Activated CD8-positive, alpha-beta memory T cell treated with anti-CD3 and anti-CD28 coated beads for 48 hours (primary cell): ENCODE measurements at places on chromosomes 7 and 10.

DNA sequence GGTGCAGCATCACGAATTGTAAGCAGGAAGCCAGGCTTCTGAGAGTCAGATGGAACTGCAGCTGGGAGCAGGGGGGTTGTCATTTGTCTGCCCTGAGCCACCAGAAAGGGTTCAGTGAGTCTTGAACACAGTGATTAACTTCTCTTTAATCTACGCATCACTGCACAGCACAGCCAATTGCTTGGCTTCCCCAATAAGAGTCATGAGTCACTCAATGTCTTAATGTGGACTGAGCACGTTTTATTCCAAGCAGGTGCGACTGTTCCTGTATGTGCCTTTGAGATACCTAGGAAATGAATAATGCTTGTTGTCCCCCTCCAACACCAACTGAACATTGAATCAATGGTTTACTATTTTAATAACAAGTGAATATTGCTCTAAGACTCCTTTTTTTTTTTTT, 26.0 kb upstream of the PLEKHA1 start:
- no peak for DNase-seq

DNA sequence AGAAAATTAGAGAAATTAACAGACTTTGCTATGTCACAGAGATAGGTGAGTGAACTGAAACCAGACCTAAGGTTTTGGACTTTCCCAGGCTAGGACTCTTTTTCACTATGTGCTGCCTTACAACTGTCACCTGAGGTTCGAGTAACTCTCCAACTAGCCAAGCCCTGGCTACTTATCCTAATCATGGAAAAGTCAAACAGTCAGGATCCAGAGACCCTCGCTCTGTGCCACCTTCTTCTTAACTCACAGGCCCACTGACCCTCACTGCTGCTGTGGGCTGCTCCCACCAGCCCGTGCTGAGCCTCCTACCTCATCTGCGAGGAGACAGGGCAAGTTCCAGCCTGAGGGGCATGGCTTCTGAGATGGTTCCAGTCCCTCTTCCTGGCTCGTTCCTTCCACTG, 211.4 kb upstream of the KLF14 start:
- DNase-seq, result no peak

- DNase-seq, result no peak
These were observed 41.0 kb downstream of the KAT6B start for GRCh38 chr10:74867351-74867750.

- no peak for DNase-seq
These were observed 87.8 kb upstream of the DUSP5 start for GRCh38 chr10:110409926-110410325.

DNA sequence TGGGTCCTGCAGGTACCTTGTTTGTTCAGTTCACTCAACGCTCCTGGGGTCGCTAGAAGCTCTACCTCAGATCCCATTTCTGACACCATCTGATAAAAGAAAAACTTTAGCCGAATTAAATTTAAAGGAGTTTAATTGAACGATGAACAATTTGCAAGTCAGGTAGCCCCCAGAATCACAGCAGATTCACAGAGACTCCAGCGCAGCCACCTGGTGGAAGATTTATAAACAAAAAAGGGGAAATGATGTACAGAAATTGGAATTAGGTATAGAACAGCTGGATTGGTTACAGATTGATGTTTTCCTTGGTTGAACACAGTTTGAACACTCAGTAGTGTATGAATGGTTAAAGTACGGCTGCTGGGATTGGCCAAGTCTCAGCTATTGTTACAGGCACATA, 23.1 kb downstream of the FBXL13 start:
- no peak for DNase-seq

DNA sequence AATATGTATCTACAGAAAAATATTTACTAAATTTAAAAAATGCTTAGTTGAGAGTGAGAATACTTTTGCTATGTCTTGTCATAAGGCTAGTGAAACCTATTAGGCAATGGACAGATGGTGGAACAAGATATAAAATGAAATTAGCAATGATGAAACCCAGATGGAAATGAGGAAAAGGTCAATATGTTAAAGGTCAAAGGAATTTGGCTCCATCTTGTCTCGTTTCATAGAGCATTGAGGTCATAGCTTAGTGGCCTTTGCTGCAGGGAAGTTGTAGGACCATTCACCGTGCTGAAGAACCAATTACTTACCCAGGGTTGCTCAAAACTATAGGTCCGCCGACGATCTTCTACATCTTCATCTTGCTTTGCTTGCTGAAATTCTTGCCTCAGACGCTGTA, 683.9 kb downstream of the PARD3 start:
- DNase-seq, result no peak

DNA sequence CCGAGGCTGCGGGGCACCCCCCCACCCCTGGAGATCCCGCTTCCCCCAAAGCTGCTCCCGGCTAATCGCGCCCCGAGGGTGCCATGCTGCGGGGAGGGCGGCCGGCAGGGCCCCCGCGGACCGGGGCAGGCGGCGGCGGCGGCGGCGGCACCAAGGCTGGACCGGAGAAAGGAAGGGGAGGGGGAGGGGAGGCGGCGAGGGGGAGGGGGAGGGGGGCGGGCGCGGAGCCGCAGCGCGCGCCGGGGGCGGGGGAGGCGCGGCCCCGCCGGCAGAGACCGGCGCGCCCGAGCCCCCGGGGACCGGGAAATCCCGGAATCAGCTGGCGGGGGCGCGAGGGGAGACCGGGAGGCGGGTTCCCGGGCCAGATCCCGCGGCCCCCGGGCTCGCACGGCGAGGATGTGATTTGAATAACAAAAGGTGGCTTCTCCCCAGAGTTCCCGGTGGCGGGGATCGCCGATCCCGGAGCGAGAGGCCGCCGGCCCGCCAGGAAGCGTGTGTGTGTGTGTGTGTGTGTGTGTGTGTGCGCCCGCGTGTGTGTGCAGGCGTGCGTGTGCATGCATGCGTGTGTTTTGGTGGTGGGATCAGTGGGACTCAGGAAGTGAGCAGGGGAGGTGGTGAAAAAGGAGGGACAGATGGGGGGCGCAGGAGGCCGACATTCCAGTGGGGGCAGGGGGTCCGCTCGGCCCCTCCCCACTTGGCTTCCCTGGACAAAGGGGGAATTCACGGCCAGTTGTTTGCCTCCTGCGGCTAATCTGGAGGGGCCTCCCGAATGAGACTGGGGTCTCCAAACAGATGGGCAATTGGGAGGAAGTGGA, 99.5 kb downstream of the HIP1 start:
- no peak for DNase-seq

- DNase-seq, result no peak
These were observed 613.5 kb upstream of the MGMT start for GRCh38 chr10:128853537-128853936.

GRCh38 chr7:157432957-157433576, 96.3 kb downstream of the DNAJB6 start:
- peak; percentile 32 for DNase-seq

- no peak for DNase-seq
These were observed 16.0 kb upstream of the SLC18A2 start for GRCh38 chr10:117224881-117225280.

DNA sequence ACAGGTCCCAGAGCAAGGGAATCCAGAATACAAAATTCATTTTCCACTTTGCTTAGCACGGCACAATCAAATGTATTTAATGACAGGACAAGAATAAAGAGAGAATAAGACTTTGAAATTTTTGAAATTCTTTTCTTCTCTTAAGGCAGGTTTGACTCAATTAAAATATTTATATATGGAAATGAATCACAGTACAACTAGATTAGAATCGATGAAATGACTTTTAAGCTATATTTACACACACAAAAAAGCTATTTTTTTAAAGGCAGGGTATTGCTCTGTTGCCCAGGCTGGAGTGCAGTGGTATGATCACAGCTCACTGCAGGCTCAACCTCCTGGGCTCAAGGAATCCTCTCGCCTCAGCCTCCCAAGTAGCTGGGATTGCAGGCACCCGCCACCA, 265.4 kb upstream of the SLC26A5 start:
- no peak for DNase-seq

- DNase-seq, result no peak
These were observed 85.7 kb downstream of the GRB10 start for GRCh38 chr7:50696810-50697582.

- DNase-seq, result no peak
These were observed 47.7 kb downstream of the LYZL2 start for GRCh38 chr10:30581779-30582380.

DNA sequence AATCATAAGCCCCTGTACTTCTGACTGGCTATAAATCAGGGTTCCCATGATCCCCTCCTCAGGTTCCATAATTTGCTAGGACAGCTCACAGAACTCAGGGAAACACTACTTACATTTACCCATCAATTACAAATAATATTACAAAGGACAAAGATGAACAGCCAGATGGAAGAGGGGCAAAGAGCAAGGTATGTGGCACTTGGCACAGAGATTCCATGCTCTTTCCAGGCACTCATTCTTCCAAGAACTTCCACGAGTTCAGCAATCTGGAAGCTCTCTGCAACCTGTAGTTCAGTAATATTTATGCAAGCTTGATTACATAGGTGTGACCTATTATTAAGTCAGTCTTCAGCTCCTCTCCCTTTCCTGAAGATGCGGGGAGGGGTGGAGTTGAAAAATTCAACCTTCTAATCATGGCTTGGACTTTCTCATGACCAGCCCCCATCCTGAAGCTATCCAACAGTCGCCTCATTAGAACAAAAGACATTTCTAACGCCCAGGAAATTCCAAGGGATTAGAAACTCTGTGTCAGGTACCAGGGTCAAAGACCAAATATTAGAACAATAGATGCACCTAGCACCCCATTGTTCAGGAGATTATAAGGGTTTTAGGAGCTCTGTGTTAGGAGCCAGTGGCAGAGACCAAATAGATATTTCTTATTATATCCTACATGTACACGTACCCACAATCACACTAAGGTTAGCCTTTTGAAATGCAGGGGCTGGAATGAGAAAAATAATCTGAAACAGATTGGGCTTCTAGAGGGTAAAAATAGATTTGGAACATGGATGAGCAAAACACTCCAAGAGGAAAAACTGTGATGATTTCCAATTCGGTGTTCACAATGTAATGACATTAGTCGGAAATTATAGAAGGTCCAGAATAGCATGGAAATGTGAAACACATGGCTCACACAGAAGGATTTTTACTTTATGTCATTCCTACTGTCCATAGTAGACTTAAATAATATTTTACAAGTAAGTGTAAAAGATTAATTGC, 7.0 kb downstream of the ANKMY2 start:
- DNase-seq, result no peak

GRCh38 chr10:75091146-75091545, 20.3 kb upstream of the SAMD8 start:
- no peak for DNase-seq

- no peak for DNase-seq
These were observed 11.3 kb downstream of the DUSP5 start for GRCh38 chr10:110508806-110509544.
